ENCODE measurements at places on chromosomes 1 and 21. TPM values are rescaled to one million over a fixed set of nuclear protein-coding genes. Genes with fewer than 3 reads are reported as not detected.

Gene DISC1
- 0.33 TPM for total RNA-seq

Gene SLC44A5
- not detected for total RNA-seq

Gene ELOVL1
- total RNA-seq = 137 TPM

Gene NBPF4
- 0.12 TPM for total RNA-seq

Gene GIPC2
- total RNA-seq = not detected

Gene S100A14
- total RNA-seq = 0.55 TPM

Gene GNL2
- 58.6 TPM for total RNA-seq

Gene HES3
- not detected for total RNA-seq

Measured in A549 treated with ZK216348 at 1 μM for 4 hours (cell line).